NB4 (cell line): ENCODE measurements at places on chromosomes 1 and 21.

DNA sequence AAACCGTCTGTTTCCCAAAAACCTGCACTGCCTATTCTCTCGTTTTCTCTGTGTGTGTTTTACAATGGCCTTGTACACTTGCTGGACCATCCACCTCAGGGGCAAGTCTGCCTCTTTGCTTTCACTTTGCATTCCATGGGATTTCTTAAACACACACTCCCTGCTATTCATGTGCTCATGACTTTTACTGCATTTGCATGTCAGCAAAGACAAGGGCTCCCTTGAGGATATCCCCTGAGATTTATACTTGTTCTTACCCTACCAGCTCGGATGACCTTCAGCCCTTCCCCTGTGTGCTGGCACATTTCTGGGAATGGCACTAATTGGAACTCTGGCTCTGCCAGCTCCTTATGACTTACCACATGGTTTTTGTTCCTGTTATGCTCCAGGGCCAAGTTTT lies 386.9 kb downstream of the AMY1C start:
- no peak for DNase-seq

- DNase-seq = no peak
Observed at GRCh38 chr1:205422993-205423642, 1.3 kb upstream of the LEMD1 start.

- no peak for DNase-seq
Observed at GRCh38 chr1:156760092-156760795, 7.1 kb upstream of the PRCC start.

- DNase-seq = peak; percentile 78
Observed at GRCh38 chr1:26035959-26036755, 9.8 kb downstream of the SLC30A2 start.

GRCh38 chr1:89701746-89702241 lies 68.9 kb downstream of the LRRC8C start:
- DNase-seq = no peak

DNA sequence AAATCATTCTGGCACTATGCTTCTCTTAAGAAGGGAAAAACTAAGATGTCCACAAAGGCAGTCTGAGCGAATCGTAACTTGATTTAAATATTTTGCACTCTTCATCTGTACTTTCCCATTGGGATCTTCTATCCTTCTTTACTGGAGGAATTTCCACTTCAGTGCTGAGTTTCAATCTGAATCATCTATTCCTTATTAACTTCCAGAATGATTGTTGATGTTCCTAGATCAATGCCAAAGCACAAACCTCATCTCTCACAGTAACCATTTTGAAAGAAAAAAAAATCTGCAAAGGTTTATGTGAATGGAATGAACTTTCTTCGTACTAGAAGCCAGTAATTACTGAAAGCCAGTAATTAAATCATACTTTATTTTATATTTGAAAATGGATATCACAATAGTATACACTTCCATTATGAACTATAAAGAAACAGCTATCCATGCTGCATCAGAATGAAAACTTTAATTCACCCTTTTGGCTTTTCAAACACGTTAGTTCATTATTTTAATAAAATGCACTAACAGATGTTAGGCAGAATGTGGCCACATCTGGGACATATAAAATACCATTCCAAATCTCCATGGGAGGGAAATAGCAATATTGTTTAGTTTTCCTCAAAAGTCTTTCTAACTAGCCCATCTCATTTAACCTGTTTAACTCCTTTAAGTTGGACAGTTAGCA lies 5.5 kb upstream of the RNF2 start:
- no peak for DNase-seq

GRCh38 chr1:230629511-230629910 lies 12.8 kb upstream of the COG2 start:
- DNase-seq = no peak

GRCh38 chr1:73205294-73205973 lies 923.1 kb upstream of the NEGR1 start:
- peak; percentile 13 for DNase-seq

DNA sequence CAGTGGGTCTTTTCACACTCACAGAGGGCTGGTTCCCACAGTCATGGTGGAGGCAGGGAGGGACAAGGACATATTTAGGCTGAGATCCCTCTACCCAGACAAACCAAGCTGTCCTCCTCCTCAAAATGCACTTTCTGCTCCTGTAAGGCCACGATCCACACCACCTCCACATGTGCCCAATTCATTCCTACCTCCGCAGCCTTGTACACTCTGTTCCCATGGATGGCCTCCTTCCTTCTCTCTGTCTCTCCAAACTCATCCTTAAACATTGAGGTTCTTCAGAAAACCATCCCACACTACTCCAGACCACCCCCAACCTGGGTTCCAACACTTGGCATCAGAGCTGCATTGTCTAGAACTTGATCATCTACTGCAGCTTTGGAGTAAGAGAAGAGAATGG lies 404.3 kb upstream of the BEND5 start:
- no peak for DNase-seq
